ENCODE measurements at places on chromosomes 7 and 10.

- DNase-seq, result no peak
These were observed 3.2 kb upstream of the KIF5B start for GRCh38 chr10:32059472-32059871.

GRCh38 chr10:101566333-101567164 lies 21.5 kb downstream of the POLL start:
- no peak for DNase-seq

DNA sequence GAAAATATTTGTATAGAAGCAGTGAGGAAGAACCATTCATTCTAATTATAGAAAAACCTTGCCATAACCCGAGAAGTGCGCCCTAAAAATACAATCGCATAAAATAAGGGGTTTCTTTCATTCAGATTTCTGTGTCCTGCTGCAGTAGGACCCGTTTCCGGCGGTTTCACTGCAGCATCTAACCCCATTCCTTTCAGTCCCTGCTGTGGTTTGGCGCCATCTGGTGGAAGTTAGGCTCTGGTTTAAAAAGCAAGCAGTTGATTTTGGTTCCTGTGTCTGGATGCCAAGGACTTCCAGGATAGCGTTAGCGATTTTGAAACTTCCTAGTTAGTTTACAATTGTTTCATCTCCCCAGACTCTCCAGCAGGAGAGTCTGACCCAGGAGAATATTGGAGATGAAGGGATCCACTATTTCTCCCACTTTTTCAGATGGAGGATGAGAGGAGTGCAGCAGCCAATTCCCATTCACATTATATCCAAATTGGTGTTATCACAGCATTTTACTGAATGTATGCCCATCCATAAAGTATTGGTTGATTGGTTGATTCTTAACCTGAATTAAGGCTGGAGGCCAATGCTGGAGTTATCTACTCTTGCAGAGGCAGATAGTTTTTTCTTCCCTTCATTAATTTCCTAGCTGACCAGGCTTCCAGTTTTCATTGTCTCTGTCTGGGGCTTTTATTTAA lies 128.8 kb upstream of the CACNA2D1 start:
- DNase-seq, result peak; percentile 75

GRCh38 chr10:5033061-5033778 lies 29.6 kb upstream of the AKR1C2 start:
- no peak for DNase-seq

DNA sequence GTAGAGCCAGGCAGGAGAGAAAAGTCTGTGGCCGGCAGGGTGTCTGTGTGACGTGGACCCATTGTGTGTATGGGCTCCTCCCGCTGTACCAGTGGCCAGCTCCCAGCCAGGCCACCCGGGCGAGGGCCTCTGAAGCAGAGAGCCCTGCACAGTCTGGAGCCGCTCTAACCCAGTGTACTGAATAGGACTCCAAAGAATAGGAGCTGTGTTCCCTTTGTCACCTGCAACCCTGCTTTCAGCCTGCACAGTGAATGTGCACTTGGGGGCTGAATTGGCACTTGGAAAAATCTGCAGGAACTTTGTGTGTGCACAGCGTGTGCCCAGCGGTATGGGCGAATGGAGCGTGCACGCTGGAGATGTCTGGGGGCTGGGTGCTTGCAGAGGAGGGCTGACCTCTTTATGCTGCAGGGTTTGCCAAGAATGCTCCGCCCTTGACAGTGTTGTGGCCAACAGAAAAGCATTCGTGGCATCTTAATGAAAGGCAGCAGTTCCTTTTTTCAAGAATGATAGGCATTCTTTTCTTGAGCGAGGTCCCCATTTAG lies 216.2 kb downstream of the AUTS2 start:
- DNase-seq, result peak; percentile 25

DNA sequence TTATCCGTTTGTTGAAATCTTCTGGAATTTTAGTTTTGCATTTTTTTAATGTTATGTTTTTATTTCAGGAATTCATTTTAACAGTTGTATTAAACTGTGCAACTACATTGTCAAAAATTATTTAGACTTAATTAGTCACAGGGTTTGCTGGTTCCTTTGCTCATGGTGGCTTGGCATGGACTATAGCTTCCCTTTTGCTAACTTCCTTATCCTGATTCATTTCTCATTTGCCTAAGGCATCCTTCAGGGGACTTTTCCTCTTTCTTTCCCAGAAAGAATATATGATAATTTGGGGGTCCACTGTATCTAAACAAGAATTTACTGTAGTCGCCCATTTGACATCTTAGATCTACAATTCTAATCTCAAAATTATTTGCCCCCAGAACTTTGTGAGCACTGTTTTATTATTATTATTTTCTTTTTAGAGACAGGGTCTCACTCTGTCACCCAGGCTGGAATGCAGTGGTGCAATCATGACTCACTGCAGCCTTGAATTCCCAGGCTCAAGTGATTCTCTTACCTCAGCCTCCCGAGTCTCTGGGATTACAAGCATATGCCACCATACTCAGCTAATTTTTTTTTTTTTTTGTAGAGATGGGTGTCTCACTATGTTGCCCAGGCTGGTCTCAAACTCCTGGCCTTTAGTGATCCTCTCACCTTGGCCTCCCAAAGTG lies 13.9 kb downstream of the FIGNL1 start:
- DNase-seq, result no peak

DNA sequence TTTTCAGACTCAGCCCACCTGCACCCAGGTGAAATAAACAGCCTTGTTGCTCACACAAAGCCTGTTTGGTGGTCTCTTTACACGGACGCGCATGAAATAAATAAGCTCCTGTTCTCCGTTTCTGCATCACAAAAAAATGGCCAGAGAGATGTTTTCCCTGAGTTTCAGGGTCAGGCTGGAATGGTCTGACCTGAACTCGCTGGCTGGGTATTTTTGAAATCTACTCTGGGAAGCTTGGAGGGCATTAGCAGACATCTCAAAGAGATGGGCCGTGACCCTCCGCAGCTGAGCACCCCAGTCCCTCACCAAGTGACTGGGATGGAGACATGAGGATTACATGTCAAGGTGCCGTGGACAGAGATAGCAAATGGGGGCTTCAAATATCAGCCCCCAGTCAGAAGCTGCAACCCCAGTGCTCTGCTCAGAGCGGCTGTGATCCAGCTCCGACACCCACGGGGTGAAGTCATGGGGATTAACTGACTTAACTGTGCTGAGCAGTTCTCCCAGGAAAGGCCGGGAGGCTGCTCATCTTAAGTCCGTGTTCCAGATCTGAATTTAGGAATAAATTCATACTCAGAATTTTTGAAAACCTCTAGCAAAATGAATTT lies 22.3 kb downstream of the CALML5 start:
- DNase-seq, result no peak

DNA sequence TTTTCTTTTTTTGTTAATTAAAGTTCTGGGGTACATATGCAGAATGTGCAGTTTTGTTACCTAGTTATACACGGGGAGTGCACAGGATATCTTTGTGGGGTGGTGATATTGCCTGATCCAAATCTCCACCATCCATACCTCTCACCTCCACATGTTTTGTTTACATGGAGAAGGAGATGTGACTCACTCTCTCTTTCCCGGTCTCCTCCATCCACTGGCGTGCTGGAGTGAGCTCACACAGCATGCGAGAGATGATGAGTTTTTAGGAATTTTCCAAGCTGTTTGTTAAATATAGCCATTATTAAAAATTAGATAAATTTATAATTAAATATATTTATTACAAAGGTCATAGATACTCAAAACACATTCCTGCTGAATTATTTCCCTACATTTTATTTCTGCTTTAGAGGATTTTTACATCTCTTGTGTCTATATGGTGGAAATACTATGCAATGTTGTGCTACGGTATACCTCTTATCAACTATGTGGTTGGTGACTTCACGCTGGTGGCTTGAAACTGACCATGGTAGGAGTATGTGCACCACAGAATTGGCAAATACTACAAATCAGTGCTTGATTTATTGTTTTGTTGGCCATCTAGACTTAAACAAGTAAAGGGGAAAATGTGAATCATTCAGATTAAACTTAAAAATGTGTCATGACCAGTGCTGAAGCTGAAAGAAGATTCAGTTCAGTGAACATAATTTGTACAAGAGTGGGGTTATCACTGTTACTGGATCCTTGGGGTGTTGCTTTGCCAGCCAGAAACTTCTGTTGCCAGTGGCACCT lies 107.9 kb upstream of the FAM180A start:
- DNase-seq, result no peak

DNA sequence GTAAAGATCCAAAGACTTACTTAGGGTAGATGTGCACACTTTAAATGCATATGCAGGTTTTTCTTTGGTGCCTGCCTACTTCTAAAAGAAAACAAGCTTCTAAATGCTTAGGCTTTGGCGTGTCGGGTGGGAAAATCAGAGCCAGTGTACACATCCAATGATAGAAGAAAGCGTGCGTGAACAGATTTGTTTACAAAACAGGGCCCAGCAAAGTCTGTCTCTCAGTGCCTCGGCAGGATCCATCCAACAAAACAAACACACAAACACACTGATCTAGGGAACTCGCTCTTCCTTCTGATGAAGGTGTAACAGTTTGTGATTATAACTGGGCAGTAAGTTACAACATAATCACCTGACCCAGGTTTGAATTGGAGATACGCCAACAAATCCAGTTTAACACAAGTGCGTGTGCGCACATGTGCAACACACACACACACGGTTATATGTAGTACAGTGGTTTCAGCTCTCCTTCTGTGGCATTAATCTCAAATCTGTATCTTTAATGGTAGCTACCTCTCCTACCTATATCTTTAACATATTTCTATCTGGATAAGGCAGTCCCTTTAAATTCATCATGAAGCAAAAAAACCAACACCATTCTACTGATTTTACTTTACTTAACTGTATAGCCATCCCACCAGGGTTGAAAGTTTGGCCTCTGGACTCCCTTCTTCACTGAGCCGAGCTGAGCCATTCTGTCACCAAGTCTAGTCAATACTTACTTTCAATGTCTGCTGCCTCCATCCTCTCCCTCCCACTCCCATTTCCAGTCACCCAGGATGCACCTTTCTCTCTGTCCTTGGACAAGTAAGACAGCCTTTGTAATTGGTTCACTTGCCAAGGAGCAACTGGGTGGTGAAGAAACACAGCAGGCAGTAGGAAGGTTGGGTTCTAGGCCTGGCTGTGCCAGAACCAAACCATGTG lies 184.4 kb upstream of the KLF14 start:
- DNase-seq, result no peak

DNA sequence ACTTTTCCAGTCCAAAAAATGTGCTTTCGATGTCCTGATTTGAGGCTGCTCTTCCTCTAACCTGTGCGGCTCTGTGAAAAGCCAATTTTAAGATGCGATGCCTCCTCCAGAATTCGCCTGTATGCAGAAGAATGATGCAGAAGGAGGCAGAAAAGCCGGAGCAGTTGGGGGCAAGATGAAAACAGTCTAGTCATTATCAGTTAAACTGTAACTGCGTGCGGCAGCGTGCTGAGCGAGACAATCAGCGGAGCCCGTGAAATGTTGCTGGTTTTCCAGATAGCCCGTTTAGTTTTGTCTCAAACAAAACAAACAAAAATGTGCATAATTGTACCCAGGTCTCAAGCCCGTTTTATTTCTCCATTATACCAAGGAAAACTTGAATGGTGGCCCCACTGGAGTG lies 137.0 kb upstream of the FGFR2 start:
- no peak for DNase-seq

DNA sequence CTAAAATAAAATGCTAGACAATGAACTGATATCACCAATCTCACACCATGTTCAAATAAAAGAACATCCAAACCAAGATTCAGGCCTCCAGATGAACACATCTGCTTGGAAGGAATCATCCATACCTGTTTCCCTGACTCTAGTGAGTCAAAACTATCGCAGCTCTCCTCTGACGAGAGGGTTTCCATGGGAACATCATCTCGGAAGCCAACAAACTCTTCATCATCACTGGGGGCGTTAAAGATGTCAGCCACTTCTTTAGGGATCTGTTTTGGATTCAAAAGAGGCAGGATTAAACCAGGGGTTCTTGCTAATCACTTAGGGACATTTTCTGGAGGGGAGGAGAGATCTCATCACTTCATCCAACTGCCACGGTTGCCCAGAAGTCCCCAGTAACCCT lies 29.1 kb downstream of the CDCA7L start:
- no peak for DNase-seq

GRCh38 chr7:128924707-128925588 lies 12.8 kb upstream of the IRF5 start:
- DNase-seq, result no peak

DNA sequence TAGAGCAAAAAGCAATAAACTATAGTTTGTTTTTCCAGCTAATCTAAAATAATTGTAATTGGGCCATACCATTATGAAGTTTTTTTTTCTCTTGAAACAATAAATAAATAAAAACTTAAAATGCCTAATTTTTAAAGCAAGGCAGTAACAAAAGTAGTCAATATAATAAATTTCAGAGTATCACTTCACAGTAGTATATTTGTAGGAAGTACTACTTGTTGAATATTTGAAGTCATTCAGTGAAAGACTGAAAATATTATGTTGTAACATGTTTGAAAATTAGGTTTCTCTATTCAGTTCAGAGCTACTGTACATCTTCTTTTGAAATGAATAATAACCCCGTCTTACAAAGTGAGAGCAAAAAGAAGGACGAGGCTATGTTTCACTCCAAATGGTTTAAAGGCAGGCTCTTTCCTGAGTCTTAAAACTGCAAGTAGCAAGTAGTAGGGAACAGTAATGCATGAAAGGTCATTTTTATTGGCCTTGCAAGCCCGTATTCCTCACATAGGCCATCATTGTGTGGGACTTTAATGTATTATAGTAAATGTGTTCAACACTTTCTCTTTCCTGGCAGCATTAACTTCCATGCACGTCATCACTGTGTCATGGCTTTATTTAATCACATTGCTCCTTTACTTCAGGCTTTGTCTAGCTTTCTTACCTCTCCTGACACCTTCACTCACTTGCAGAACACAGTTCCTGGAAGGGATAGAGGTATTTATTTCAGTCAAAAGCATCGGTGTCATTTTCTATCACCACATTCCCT lies 141.4 kb downstream of the VTI1A start:
- DNase-seq, result no peak

- DNase-seq, result no peak
These were observed 80.9 kb upstream of the DYNC1I1 start for GRCh38 chr7:95691464-95691863.

DNA sequence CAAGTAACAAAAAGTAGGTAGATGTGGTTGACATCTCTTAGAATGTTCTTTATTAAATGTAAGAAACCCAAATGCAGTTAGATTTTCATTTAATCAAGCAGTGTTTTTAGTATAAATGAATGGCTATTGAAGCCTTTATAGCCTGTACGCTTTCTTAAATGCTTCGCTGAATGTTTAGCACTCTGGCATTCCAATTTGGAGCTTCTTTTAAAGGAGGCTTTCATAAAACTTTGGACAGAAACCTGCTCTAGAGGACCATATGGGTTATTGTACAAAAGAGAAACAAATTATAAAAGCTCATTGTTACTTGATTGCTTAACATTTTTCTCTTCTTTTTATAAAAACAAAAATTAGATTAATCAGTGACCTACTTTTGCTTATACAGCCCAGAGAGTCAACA lies 59.5 kb downstream of the KCND2 start:
- DNase-seq, result no peak

- peak; percentile 54 for DNase-seq
These were observed 594 bp downstream of the ZNF503 start for GRCh38 chr10:75400771-75401568.

DNA sequence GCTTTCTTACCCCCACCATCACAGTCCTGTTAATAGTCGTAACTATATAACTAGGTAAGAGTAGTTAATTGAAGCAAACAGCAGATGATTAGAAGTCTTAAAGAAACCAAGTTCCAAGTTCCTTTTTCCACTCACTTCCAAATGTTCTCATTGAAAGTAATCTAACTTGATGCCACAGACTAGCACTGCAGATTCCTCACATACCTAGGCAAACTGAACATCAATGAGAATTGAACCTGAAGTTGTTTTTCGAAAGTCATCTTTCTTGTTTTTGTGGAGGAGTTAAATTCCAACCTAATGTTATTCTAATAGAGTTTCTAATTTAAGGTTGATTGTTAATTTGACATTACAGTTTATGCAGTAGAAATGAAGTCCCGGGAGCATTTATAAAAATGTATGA lies 5.5 kb downstream of the PRKG1 start:
- DNase-seq, result no peak

All from heart right ventricle (tissue), 16 donors.